Lower leg skin (tissue), 4 donors: ENCODE measurements at places on chromosomes 6 and 20. TPM values are rescaled to one million over a fixed set of nuclear protein-coding genes. Genes with fewer than 3 reads are reported as not detected.

- no peak for DNase-seq
Measured at GRCh38 chr6:137871831-137872454, 4.9 kb downstream of the TNFAIP3 start.

Gene ESR1
- 1.5 TPM for total RNA-seq

DNA sequence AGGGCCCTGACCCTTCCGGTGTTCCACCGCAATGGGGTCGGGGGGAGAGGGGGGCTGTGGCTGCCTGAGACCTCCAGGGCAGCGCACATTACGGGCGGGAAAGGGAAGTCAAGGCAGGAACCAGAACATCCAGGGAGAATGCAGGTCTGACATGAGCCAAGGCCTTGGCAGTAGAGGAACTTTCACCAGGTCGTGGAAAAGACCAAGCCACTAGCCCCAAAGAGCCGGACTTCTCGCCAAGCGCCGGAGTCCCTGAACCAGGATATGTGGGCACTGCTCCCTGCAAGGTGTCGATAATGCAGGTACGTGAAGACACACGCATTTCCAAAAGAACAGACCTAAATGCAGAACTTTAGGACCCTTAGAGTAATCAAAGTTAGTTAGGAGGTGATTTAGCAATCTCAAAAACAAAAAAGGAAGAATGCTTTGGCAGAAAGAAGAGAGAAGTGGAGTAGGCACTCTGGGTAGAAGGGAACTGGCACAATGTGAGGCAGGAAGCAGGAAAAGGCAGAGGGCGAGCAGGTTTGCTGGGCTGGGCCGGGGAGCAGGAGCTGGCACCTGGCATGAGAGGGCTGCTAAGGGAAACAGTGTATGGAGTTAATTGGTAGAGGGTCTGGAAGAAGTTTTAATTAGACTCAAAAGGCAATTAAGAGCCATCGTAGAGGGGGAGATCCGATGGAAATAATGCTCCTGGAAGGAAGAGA lies 14.3 kb downstream of the POU3F2 start:
- no peak for DNase-seq

Gene DSN1
- total RNA-seq, result 8.5 TPM

DNA sequence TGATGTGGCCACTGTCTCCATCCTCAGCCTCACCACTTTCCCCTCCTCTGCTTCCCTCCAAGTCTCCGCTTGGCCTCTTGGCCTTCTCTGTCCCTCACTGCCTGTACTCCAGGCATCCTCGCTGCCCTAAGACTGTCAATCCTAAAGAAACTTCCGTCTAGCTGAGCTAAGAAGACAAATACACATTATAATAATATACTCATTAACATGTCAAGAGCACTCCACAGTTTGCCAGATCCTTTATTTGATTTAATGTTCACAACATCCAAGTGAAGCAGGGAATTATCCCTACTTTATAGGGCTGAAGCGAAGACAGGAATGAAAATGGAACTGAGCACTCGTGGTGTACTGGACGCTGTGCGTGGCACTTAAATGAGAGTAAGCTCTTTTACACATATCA lies 72.4 kb upstream of the SLC22A23 start:
- no peak for DNase-seq
